Fibroblast of the conjunctiva (primary cell): ENCODE measurements at places on chromosomes 7 and 10.

- DNase-seq: no peak
These were observed 61.1 kb upstream of the CCDC71L start for GRCh38 chr7:106721816-106722785.

GRCh38 chr7:26334166-26334859, 42.7 kb downstream of the SNX10 start:
- no peak for DNase-seq

DNA sequence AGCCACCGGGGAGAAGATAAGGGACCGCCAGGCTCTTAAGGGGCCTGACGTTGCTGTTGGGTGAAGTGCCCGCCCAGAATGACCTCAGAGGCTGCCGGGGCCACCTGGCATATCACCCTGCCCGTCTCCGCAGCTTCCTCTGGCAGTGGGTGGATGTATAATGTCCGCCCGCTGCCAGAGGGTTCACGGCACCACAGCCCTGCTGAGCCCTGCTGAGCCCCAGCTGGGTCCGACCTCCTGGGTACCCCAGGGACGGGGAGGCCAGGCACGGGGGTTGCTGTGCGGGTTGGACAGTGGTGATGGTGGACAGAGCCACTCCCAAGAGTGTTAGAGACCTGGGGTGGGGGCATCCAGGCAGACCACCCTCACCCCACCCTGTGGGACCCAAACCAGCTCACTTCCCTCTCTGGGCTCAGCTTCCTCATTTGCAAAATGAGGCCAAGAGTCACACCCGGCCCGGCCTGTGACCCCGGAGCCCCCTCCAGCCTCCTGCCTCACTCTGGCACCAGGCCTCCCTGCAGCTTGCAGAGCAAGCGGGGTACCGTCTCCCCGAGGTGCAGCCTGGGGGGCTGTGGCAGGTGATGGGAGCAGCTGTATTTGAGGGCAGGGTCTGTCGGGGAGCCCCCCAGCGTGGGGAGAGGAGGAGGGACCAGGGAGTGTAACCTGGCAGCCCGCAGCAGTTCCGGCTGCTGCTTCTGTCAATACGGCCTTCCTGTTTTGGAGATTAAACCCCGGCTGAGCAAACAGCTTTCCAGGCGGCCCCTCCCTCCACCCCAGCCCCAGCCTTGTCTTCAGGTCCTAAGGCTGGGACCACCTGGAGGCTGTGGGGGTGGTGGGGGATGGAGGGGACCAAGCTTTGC, 8.4 kb upstream of the LFNG start:
- no peak for DNase-seq

DNA sequence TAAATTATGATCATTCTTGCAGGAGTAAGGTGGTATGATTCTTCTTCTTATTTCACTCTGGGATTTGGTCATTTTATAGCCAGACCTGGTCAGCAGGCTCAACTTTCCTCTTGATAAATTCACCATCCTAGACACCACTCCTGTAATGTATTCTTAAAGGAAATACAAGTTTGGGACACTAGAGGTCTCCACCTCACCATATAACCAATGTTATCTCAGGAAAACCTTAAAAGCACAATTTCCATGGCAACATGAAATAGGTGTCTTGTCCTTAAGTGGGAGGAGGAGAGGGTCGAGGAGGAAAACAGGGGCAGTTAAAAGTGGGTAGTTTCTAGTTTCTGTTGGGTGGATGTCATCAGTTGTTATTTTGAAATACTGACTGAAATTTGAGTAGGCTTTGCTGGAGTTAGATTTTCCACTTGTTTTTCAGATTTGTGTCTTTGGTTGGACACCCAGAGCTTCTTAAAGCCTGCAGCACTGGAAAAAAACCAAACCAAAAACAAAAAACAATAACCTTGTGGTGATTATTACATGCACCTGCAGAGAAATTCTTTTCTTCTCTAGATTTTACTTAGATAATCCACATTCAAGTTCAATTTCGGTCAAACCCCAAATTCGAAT, 163.1 kb downstream of the PRKCQ start:
- no peak for DNase-seq

DNA sequence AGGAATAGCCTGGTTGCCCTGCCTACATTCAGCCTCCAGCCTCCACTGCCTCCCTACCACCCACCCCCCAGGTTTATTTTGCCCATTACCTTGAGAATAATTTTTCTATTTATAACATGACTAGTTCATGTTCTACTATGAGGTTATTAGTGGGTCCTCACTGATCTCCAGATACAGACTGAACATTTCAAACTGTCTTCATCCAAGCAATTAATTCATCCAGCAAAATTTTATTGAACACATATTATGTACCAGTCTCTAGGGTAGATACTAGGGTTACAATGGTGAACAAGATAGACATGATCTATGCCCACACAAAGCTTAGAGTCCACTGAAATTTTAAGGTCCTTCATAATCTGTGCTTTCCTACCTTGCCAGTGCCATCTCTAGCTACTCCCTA, 51.6 kb upstream of the FHIP2A start:
- DNase-seq: no peak

DNA sequence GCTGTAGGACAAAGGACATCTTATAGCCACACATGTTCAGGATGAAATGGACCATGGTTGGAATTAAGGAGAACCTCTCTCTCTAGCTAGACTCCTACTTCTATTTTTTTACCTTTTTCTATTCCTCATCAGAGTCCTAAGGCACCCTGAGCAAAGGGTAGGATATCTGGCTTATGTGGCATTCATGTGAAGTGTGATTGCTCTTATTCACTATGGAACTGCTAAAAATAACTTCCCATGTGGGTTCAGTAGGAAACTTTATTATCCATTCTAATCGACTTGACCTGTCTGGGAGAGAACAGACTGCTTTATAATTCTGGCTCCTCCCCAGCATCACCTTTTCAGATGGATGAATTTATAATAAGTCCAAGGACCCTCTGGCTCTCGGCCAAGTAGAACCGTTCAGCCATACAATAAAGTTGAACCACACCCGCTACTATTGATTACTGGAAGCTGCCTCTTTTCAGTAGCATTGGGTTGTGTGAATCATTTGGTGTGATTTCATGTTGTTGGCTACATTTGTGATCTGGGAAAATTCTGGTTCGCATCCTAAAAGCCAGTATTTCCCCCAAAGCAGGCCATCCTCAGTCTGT, 117.5 kb downstream of the NRF1 start:
- no peak for DNase-seq

DNA sequence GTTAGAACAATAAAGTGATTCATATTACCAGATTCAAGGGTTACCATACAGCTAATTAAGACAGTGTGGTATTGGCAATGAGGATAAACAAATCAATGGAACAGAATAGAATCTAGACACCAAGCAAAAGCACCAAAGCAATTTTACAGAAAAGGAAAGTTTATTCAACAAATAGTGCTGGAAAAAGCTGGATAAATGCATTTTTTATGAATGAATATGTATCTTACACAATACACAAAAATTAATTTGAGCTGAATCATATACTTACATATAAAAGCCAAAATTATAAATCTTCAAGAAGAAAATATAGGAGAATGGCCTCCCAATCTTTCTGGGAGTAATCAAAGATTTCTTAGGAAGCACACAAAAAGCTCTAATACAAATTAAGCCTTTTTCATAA, 220.4 kb upstream of the PTN start:
- no peak for DNase-seq

GRCh38 chr7:19119870-19120486, 2.5 kb upstream of the TWIST1 start:
- DNase-seq: no peak

DNA sequence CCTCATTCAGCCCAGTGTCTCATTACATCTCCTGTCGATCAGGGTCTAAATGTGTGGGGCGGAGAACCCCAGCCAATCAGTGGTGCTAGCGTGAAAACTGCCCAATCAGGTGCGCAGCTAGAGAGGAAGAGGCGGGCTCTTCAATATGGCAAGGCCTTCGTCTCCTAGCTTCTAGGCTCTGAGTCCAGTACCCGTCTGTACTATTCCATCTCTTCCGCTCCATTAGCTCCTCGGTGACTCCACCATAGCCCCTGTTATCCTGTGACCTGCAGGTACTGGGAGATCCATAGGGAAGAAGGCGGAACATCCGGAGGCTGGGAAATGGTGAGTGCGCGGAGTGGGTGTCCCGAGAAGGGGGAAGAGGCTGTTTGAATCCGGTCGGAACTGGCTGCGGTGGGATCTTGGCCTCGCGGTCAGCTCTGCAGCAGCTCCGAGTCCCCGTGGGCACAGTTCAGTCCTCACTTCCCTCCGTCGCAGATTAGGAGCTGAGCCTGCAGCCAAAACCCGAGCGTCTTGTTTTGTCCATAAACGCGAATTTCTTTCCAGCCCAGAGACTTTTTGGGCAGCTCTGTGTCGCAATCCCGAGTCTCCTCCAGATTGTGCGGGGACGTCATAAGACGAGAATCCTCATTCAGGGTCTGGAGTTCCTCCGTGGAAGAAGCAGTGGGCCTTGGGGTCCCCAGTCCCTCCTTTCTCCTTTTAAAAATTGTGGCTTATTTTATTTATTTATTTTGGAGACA, at the start of gene ZNF727:
ZNF727 (plus strand) TSS at position 134 of the 740 bp plus-strand sequence; CDS start at position 322, 188 bp downstream.
- no peak for DNase-seq

DNA sequence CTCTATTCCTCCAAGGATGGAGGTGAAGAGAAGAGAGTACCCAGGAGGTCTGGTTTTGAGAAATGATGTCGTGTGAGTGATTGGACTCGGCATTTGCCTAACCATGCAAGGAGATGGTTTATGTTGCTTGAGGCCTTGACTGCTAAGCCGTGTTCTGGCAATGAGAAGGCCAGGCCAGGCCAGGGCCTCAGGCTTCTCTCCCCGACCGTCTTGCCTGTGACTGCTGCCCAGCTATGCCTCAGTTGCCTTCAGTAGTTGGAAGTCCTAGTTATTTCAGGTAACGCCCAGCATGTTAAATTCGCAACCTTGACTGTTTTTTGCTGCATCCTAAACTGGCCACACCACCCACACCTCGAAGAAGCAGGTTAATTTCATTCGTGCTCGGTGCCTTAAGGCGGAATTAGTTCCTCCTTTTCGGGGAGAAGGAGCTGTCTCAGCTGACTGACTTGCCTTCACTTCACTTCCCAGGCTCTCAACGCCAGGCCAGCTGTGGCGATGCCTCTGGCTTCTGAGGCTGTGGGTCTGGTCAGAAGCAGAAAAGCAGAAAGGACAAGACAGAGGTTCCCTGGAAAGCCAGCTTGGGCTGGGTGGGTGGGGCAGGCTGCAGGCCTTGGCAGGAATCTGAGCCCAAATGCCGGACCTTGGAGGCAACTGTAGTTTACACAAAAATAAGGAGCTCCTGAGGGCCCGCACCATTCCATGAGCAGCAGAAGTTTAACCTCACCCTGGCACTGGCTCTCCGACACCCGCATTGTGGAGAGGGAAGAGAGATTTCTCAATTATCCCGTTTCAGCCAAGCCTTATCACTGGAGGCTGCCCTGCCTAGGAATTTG, 61.9 kb upstream of the SAMD8 start:
- no peak for DNase-seq

GRCh38 chr10:16904639-16905061, 87.4 kb upstream of the RSU1 start:
- DNase-seq: peak; percentile 20

- DNase-seq: no peak
These were observed 45.2 kb upstream of the DMTF1 start for GRCh38 chr7:87106974-87107612.

GRCh38 chr7:14714161-14714728, 188.3 kb downstream of the DGKB start:
- DNase-seq: no peak

GRCh38 chr7:78018641-78019446, 220.3 kb downstream of the PHTF2 start:
- DNase-seq: peak; percentile 33

- no peak for DNase-seq
These were observed 119.0 kb upstream of the BET1 start for GRCh38 chr7:94123136-94123535.

DNA sequence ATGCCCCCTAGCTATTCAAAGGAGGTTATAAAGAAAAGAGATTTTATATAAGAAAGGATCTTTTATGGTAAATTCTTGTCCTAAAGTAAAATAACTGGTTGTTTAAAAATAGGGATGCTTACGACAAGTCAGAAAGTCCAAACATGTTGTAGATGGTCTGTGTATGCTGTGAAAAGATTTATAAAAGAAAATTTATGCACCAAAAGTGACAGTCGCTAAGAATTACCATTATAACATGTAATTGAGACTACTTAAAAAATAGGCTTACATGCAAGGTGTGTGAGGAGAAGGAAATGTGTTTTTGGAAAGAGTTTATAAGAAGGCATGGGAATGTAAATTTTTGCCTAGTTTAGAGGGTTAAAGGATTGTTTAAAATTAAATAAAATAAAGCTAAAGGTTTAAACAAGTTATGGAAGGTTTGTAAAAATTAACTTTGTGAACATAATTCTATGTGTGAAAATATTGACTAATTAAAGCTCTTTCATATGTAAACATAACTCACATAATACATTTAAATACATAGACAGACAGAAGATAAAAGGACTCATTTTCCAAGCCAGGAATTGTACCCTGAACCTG, 118.5 kb downstream of the LYZL1 start:
- no peak for DNase-seq

- no peak for DNase-seq
These were observed 52.6 kb downstream of the PFKP start for GRCh38 chr10:3119796-3120459.

GRCh38 chr7:147405621-147406020, 1184.9 kb upstream of the C7orf33 start:
- no peak for DNase-seq

GRCh38 chr10:78915190-78915518, 153.6 kb upstream of the ZMIZ1 start:
- DNase-seq: no peak

DNA sequence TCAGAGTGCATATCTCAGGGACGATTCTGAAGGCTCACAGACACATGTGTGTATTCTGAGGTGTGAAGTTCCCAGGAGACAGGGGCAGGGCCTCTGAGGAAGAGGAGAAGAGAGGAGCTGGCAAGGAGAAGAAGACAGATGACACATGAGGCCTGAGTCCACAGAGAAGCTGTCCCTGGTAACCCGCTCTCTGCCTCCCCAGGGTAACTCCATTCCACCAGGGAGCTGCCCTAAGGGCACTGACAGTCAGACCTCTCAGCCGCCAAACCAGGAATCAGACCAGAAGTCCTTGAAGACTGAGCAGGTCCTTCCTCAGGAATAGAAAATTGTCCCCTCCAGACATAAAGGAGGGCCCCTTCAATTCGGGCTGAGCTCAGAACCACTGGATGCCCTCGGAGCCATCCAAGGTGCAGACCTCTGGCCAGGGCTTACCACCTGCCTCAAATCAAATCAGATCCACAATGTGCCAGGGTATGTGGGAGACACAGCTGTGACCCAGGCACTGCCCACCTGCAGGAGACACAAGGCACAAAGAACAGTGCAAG, 57.4 kb downstream of the TLL2 start:
- DNase-seq: no peak

GRCh38 chr7:24891311-24891735, 88.7 kb downstream of the OSBPL3 start:
- no peak for DNase-seq

- no peak for DNase-seq
These were observed 106.7 kb downstream of the CUBN start for GRCh38 chr10:17022896-17023295.

- no peak for DNase-seq
These were observed 66.4 kb downstream of the CDH23 start for GRCh38 chr10:71463111-71463510.

- DNase-seq: no peak
These were observed 73.5 kb downstream of the AOAH start for GRCh38 chr7:36650766-36651312.
